NCI-H1930 (cell line): ENCODE measurements at places on chromosomes 6 and 20.
A peak's percentile ranks its signal among the peaks of the same experiment; 100 is the strongest.

DNA sequence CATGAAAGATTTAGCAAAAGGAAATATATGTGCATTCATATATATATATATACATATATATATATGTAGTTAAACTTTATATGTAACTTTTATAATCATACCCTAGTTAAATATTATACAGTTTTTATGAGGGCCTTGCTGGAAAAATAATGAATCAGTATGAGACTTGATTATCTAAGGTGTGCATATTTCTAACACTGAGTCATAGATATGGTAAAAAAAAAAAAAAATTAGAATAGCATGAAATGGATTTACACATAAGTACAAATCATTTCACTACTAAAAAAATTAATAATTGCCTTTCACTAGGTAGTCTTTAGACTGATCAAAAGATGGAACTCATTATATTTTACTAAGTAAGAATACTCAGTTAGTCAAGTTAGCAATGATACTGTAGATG is 51.3 kb upstream of the DST start:
- no peak for DNase-seq

DNA sequence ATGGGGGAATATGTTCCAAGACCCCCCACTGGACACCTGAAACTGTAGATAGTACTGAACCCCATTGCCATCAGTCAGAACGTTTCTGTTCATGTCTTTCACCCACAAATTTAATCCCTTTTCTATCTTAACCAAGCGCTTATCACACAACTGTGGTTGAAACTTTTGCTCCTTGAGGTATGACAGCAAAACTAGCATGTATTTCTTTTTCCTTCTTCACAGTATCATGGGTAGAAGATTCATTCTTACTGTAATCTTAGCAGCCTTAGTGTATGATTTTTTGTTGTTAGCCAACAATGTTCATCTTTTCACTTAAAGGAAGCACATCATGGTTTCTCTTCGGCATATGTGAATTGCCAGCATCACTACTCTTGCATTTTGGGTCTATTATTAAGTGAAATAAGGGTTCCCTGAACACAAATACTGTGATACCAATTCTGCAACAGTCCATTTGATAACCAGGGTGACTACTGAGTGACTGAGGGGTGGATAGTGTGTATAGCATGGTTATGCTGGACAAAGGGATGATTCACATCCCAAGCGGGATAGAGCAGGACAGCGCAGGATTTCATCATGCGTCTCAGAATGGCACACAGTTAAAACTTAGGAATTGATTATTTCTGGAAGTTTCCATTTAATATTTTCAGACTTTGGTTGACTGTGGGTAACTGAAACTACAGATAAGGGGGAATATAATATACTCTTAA is 41.8 kb downstream of the KCNS1 start:
- DNase-seq, result no peak

GRCh38 chr6:154161689-154162088 is 122.6 kb downstream of the OPRM1 start:
- no peak for DNase-seq

DNA sequence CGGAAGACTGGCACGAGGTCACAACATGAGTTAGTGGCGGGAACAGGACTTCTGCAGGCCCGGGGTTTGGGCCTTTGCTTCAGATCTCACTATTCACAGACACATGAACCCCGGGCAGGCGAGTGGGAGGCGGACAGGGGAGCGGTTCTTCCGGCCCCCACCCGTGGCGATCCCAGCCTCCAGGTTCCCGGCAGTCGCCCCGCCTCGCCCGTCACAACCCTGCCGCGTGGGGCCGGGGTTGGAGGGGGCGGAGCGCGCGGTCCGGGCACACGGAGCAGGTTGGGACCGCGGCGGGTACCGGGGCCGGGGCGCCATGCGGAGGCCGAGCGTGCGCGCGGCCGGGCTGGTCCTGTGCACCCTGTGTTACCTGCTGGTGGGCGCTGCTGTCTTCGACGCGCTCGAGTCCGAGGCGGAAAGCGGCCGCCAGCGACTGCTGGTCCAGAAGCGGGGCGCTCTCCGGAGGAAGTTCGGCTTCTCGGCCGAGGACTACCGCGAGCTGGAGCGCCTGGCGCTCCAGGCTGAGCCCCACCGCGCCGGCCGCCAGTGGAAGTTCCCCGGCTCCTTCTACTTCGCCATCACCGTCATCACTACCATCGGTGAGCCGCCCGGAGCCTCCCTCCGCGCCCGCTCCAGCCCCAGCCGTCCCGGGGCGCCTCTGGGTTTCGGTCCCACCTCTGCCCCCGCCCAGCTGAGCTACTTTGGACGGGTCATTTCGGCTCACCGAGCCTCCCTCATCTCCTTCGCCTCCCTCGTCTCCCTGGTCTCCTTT is at the start of gene KCNK15:
KCNK15 (plus strand) TSS at position 268 of the 769 bp plus-strand sequence; CDS start at position 314, 46 bp downstream.
- DNase-seq, result no peak

DNA sequence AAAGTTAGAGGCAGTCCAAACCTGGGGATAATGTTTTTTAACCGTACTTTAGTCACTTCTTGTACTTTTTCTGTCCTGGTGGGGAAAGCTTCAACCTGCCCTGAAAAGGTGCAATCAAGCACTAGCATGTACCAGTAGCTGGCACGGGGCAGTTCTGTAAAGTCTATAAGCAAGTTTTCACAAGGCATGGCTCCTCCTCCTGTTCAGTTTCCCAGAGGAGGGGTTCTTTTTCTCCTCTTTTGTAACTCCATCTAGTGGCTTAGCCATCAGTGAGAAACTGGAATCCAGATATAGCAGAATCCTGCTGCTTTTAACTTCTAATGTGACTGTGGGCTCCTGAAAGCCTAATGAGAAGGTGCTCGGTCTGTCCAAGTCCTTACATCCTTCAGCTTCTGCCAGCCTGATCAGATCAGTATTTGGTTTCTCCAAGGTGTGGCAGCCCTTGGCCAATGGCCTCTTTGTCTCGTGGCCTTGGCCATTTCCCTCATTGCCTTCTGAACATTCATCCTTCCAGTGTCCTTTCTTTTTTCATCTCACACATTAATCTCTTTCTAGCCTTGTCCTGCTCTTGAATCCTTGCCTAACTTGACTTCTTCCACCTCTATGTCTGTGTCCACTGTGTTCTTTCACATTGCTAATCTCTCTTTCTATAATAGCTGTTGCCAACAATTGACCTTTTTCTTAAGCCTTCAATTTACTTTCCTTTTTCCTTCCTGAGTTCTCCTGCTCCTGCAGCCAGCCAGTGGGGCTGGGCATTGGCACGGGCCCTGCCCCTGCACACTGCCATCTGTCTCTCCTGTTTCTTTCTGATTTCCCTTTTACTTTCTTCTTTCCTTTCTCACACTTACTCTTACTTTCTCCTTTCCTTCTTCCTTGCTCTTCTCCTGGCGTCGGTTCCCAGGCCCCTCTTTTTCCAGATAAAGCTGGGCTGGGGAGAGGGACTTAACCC is 222.0 kb upstream of the SYNCRIP start:
- no peak for DNase-seq

DNA sequence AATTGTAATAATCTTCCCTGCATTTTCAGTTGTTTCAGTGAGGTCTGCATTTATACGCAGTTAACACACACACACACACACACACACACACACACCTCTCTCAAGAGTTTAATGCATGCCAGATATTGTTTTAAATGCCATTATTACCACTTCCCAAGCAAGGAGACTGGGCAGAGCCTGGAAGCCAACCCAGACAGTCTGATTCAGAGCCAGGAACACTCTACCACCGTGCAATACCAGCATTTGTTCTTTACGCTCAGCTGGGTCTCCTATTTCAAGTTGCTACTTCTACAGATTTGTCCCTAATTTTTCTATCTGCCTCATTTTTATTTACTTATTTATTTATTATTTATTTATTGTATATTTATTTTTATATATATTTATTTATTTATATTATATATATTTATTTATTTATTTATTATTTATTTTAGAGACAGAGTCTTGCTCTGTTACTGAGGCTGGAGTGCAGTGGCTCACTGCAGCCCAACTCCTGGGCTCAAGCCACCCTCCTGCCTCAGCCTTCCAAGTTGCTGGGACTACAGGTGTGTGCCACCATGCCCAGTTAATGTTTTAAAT is 68.4 kb downstream of the PCSK2 start:
- no peak for DNase-seq

DNA sequence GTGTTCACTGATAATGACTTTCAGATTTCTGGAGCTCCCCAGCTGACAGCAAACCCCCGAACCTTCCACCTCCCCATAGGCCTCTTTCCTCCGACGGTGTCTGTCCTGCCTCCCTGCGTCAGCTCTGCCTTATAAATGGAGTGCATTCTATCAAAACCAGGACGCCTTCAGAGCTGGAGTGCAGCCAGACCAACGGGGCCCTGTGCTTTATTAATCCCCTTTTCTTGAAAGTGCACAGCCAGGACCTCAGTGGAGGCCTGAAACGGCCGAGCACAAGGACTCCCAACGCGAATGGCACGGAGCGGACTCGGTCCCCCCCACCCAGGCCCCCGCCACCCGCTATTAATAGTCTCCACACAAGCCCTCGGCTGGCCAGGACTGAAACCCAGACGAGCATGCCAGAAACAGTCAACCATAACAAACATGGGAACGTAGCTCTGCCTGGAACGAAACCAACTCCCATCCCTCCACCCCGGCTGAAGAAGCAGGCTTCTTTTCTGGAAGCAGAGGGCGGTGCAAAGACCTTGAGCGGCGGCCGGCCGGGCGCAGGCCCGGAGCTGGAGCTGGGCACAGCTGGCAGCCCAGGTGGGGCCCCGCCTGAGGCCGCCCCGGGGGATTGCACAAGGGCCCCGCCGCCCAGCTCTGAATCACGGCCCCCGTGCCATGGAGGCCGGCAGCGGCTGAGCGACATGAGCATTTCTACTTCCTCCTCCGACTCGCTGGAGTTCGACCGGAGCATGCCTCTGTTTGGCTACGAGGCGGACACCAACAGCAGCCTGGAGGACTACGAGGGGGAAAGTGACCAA is 42.3 kb upstream of the NAA20 start:
- DNase-seq, result no peak

GRCh38 chr6:27672113-27672799 is 199.4 kb upstream of the ZNF184 start:
- peak; percentile 35 for DNase-seq
